CD8-positive, alpha-beta memory T cell (primary cell): ENCODE measurements at places on chromosomes 7 and 10. TPM values are rescaled to one million over a fixed set of nuclear protein-coding genes. Genes with fewer than 3 reads are reported as not detected.
A peak's percentile ranks its signal among the peaks of the same experiment; 100 is the strongest.

CALHM2 gene
- 22.2 TPM for total RNA-seq

GIMAP8 gene
- total RNA-seq, result 11.8 TPM

- H3K27me3 ChIP-seq, result no peaks in the 10 kb centered on the region
- no peak overlapping the region for H3K27ac ChIP-seq
- peak; percentile 69 for DNase-seq
- H3K4me3 ChIP-seq, result no peak overlapping the region
Measured at GRCh38 chr10:128035557-128035973, 90.7 kb downstream of the MKI67 start.

GRCh38 chr10:26792758-26793495 is 67.8 kb downstream of the ABI1 start:
- no peaks in the 10 kb centered on the region for H3K36me3 ChIP-seq
- H3K27me3 ChIP-seq, result no peaks in the 10 kb centered on the region
- H3K4me3 ChIP-seq, result no peak overlapping the region
- H3K27ac ChIP-seq, result no peak overlapping the region
- no peaks in the 10 kb centered on the region for H3K4me1 ChIP-seq

DNA sequence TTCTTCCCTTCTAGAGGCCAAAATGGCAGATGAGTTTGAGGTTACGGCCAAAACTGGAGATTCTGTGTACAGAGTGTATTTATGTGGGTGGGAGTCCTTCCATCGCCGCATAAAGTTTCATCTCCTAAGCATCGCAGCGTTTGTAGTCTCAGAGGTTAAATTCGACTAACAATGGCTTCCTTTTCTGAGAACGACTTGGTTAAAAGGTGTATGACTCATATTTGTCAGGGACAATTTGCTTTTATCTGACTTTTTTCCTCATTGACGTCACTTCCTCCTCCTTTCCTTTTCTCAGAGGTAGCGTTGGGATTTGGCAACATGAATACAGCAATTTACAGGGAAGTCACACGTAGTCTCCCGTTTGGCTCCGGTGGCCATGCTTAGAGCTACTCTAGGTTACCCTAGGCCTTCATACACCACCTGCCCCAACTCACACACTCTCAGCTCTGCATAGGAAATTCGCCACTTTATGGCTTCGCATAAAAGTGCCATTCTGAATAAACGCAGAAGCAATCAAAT is 37.6 kb upstream of the TCF7L2 start:
- no peaks in the 10 kb centered on the region for H3K4me1 ChIP-seq
- DNase-seq, result no peak
- no peak overlapping the region for H3K27ac ChIP-seq
- no peak overlapping the region for H3K4me3 ChIP-seq
- H3K36me3 ChIP-seq, result no peaks in the 10 kb centered on the region
- H3K27me3 ChIP-seq, result no peaks in the 10 kb centered on the region
